Stimulated activated CD8-positive, alpha-beta memory T cell treated with anti-CD3 and anti-CD28 coated beads, Interleukin-7, amount 100 ng/mL, for 24 hours (primary cell): ENCODE measurements at places on chromosomes 4 and X.

GRCh38 chr4:16897991-16898827, at the start of gene LDB2:
Gene LDB2, minus strand, starts transcription at chr4:16898645.
- DNase-seq = no peak

DNA sequence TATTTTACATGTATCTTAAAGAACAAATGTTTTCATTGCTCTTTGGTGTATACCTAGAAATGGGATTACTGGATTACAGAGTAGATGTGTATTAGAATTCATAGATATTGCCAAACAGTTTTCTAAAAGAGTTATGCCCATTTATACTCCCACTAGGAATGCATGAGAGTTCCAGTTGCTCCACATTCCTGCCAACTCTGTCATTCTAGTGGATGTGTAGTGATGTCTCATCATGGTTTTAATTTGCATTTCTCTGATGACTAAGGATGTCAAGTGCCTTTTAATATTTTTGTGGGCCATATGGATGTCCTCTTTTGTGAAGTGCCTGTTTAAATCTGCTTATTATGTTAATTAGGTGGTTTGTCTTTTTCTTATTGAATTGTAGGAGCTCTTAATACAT, 65.6 kb upstream of the BMP2K start:
- DNase-seq = no peak

GRCh38 chrX:30340753-30341152, 31.6 kb upstream of the NR0B1 start:
- no peak for DNase-seq

DNA sequence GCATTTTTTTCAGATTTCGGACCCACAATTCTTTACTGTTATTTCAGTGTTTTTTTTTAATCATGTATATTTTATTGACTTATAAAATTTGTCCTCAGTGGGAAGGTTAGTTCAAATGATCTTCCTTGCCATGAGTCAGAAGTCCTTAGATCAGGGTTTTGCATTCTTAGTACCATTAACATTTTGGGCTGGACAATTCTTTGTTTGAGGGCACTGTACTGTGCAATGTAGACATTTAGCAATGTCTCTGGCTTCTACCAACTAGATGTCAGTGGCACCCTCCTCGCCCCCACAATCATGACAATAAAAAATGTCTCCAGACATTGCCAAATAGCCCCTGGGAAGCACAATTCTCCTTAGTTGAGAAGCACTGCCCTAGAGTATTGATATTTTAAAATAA, 176.6 kb downstream of the VEGFC start:
- no peak for DNase-seq

DNA sequence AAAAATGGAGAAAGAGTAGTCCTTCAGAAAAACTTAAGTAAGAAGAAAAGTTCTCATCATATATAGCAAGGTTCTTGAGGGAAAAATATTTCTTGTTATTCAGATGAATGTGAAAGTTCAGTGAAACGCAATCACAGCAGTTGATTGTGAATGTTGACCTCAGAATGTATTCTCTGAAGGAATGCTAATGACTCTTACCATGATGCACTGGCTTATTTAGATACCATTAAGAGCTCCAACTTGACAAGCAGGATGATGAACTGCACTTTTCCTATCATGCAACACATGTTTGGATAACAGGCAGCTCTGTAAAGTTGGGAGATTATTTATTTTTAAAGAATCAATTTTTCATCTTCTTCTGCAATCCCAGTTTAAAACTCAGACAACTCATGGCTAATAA, 115.5 kb upstream of the MYOZ2 start:
- DNase-seq = no peak

DNA sequence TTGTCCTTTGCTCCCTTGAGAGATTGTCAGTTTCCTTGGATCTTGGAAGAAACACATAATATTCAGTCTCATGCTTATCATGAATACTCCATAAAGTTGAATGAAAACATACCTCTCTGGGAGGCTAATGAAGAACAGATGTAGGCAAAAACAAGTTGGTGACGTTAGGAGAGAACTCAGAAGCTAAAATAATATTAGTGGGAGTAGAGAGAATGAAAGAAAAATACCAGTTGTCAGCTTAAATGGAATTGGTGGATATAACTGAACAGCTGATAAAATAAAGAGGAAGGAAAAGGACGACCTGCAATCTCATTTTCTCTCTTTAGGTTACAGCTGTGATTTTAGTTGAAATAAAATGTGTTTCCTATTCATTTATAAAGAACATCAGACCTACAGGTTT, 124.8 kb downstream of the SNCA start:
- DNase-seq = no peak

DNA sequence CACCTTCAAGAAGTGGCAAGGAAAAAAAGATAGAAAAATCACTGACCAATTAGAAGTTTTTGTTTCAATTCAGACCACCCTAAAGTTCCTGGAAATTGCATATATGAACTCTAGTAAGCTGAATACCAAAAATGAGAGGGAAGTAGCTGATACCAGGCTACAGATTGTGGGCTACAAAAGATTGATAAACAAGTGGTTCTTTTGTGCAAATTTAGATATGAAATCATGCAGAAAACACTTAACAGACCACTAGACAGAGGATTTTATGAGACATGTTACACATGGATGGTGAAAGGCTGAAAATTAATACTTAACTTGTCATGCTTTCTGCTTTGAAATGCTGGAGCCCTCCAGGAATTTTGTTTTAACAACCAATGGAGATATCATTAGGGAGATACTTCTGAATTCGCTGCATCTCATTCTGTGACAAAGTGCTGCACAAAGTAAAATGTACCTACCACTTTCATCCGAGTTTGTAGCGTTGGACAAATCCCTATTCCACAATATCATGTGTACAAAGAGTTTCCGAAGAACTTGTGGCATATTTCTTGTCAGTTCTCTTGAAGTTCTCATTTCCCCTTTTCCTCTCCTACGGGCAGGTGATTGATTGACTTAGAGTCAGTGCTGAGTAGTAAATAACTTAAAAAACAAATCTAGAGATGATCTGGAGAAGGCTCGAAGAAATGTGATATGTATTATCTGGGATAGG, 235.0 kb downstream of the PALLD start:
- no peak for DNase-seq
